ENCODE measurements at places on chromosomes 16 and 17. TPM values are rescaled to one million over a fixed set of nuclear protein-coding genes. Genes with fewer than 3 reads are reported as not detected.

The RNF222 gene
- not detected for polyA plus RNA-seq

The KRTAP4-12 gene
- polyA plus RNA-seq = not detected

DNA sequence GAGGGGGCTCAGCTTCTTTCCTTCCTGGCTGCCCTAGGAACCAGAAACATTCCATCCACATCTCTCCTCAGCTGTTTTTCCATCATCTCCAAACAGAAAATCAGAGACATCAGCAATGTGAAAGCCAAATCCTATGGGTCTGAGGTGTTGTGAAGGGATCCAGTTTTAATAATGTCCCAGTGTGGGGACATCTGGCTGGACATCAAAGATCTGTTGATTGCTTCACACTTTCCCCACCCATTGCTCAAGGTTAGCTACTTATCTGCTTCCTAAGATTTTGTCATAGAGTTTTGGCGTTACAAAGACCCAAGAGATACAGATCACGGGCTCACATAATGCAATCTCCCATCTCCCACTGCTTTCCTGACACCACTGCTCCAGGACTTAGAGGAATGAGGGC lies 47.8 kb upstream of the AXIN2 start:
- H3K4me1 ChIP-seq = no peaks in the 10 kb centered on the region
- H3K27me3 ChIP-seq = no peaks in the 10 kb centered on the region
- DNase-seq = no peak
- no peaks in the 10 kb centered on the region for H3K36me3 ChIP-seq

DNA sequence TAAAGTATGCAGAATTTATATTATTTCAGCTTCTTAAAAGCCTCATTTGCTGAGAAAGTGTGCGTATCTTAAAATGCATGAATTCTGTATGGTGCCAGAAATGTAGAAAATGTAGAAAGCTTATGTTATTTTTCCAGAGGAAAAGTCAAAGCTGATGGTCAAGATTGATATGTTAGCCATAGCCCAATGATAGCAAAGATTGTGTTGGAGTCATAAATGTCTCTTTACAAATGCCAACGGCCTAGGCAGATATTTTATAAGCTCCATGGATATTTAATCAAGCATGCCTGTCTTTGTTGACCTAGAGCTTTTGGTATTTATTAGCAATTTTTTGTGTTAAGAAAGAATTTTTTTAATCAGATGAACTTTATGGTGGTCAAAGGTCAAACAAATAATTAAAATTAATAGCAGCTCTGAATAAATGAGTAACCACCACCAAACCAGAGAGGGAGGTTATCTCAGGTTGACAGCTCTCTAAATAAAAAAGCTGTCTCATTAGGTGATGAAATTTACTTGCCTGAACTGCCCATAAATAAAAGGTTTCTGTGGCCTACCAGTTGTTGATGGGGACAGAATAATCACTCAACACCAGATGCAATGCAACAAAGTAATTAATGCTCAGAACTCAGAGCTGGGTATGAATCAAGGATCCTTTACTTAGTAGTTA lies 28.5 kb downstream of the CLEC3A start:
- H3K36me3 ChIP-seq = no peaks in the 10 kb centered on the region
- H3K27me3 ChIP-seq = peaks cover 2% of the 10 kb centered on the region
- DNase-seq = no peak
- H3K4me3 ChIP-seq = no peak overlapping the region
- H3K27ac ChIP-seq = no peak overlapping the region

- H3K36me3 ChIP-seq = no peaks in the 10 kb centered on the region
- peaks cover 3% of the 10 kb centered on the region for H3K27me3 ChIP-seq
- DNase-seq = peak; percentile 80
- H3K4me3 ChIP-seq = no peak overlapping the region
- H3K27ac ChIP-seq = peak overlapping the region; percentile 29
Observed at GRCh38 chr17:43393944-43394482, 4.8 kb upstream of the ARL4D start.

DNA sequence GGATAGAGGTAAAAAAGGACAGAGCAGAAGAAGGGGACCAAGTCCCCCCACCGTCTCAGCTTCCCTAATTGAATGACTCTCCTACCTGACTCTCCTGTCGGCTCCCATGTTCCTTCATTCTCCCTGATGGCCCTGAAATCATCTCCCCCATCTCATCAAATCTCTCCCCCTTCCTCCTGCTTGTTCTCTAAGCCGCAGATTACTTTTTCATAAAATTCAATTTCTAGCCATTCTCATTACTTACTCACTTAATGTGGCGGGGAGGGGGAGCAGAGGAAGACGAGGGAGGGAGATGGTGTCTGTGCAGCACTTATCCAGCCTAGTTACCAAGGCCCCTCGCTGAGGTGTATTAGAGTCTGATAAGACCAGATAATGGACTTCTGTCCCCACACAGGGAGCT lies 161.5 kb downstream of the CCT6B start:
- H3K27me3 ChIP-seq = peaks cover 5% of the 10 kb centered on the region
- H3K4me3 ChIP-seq = no peak overlapping the region
- DNase-seq = no peak
- H3K36me3 ChIP-seq = no peaks in the 10 kb centered on the region
- H3K27ac ChIP-seq = no peak overlapping the region
